ENCODE measurements at places on chromosomes 7 and 10.

- DNase-seq: no peak
These were observed 41.7 kb downstream of the SGMS1 start for GRCh38 chr10:50582046-50582445.

DNA sequence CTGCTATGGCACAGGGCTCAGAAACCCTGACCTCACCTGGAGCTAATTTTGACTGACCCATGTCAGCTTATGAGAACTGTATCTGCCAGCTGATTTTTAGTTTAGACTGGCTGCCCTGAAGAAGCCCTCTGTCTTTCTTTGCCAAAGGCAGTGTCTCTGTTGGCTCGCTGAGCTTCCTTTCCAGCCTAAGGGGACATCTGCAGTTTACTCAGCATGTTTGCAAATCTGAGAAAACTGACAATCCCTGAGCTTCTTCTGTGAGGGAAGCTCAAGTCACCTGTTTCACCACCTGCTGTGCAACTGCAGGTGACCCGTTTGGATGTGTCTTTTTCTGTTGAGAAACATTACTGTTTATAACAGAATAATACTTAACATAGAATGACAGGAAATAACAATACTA, 46.0 kb downstream of the PRKAR2B start:
- DNase-seq: no peak

GRCh38 chr7:113424185-113424817, 305.9 kb upstream of the SMIM30 start:
- DNase-seq: no peak

DNA sequence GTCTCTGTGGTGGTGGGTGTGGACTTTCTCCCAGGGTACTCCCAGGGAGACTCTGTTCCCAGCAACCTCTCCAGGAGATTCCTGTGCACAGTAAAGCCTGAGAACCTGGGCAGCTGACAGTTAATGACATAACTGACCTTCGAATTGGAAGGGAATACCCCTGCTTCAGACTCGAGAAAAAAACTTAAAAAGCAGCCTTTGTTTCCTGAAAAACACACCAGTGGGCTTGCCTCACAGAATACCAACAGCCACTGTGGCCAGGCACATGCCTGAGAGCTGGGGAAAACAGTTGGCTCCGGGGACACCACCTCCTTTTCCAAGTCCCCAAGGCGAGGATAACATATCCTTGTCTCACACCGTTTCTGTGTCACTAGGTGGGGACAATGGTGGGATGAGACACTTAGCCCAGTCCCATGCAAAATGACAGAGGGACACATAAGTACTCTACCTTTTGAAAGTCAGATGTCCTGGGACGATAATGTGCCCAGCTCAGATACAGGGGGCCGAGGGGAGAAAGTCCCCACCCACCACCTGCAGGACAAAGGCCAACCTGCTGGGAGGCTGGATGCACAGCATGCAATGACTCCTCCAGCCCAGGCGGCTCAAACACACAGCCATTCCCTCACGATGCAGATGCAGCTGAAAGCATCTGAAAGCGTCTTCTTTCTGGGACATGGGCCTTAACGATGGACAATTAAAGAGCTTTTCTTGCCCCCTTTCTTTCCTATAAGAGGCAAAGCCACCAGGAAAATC, 65.6 kb downstream of the HIPK2 start:
- no peak for DNase-seq

- no peak for DNase-seq
These were observed 3.9 kb upstream of the ITGB1 start for GRCh38 chr10:32961895-32962369.

- DNase-seq: no peak
These were observed 64.1 kb upstream of the INSIG1 start for GRCh38 chr7:155233311-155234157.

- no peak for DNase-seq
These were observed 618 bp upstream of the RELN start for GRCh38 chr7:103989785-103990767.

- no peak for DNase-seq
These were observed 196.8 kb downstream of the TAX1BP1 start for GRCh38 chr7:27936768-27937102.

GRCh38 chr10:119418362-119418761, 124.2 kb downstream of the RGS10 start:
- DNase-seq: no peak

DNA sequence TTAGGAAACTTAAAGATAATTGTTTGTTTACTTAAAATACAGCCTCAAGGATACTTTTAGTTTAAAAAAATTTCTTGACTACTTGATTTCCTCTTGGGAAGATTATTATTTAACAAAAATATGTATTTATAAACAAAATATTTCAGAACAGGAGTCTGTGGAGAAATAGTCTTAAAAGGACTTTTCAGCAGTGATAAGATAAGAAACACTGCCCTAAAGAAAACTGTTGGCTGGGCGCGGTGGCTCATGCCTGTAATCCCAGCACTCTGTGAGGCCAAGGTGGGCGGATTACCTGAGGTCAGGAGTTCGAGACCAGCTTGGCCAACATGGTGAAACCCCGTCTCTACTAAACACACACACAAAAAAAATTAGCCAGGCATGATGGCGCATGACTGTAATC, 22.6 kb upstream of the HERPUD2 start:
- no peak for DNase-seq

DNA sequence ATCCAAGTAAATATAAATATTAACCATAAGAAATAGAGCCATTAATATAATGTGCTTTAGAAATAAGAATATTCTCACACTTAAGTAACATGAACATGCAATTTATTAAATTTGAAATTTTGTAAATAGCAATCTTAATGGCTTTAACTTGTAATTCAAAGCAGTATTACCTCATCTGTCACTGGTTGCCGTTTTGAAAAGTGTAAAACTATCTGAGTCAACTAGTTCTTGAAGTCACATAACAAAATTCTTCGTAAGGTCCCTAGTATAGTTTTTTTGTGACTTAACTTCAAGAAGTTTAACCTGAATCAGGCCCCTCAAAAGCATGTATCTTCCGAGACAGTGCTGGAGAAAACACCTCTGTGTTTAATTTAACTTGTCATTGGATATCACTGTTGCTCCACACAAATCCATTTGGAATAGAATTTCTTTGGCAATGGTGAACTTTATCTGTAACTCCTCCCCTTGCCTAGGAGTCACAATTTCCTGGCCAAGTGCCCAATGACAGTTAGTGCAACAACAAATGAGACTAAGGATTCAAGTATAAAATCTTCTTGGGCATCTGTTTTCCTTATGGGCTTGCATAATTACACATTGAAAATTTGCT, 47.1 kb downstream of the NT5C2 start:
- DNase-seq: no peak

Data from stimulated activated CD4-positive, alpha-beta T cell treated with anti-CD3 and anti-CD28 coated beads, TNF-alpha, amount 100 ng/mL, for 1 hour (primary cell).